Mesangial cell (primary cell): ENCODE measurements at places on chromosomes 12 and 14. TPM values are rescaled to one million over a fixed set of nuclear protein-coding genes. Genes with fewer than 3 reads are reported as not detected.

DYRK2 gene
- total RNA-seq = 20.2 and 32.2 TPM in 2 replicates

CDKN1B gene
- total RNA-seq = 29.8 and 32.3 TPM in 2 replicates

CCDC177 gene
- not detected in 2 replicates for total RNA-seq

CSRP2 gene
- 12.7 and 44.8 TPM in 2 replicates for total RNA-seq

SLC25A47 gene
- under 0.01 TPM in 1 of 2 replicates, not detected in the other for total RNA-seq

PLEKHD1 gene
- total RNA-seq = under 0.01 TPM in 2 replicates

ART4 gene
- not detected in 2 replicates for total RNA-seq

ZFYVE26 gene
- total RNA-seq = 12.4 and 17.1 TPM in 2 replicates

TNFAIP2 gene
- 81.6 and 138 TPM in 2 replicates for total RNA-seq

NFATC4 gene
- total RNA-seq = 15.3 and 30.9 TPM in 2 replicates

IL26 gene
- not detected in 2 replicates for total RNA-seq

E2F7 gene
- 2.0 and 10.9 TPM in 2 replicates for total RNA-seq

NPAS3 gene
- total RNA-seq = under 0.01 and 0.63 TPM in 2 replicates

PTPN21 gene
- 7.7 and 13.1 TPM in 2 replicates for total RNA-seq
